WERI-Rb-1 (cell line): ENCODE measurements at places on chromosomes 2 and 18.

DNA sequence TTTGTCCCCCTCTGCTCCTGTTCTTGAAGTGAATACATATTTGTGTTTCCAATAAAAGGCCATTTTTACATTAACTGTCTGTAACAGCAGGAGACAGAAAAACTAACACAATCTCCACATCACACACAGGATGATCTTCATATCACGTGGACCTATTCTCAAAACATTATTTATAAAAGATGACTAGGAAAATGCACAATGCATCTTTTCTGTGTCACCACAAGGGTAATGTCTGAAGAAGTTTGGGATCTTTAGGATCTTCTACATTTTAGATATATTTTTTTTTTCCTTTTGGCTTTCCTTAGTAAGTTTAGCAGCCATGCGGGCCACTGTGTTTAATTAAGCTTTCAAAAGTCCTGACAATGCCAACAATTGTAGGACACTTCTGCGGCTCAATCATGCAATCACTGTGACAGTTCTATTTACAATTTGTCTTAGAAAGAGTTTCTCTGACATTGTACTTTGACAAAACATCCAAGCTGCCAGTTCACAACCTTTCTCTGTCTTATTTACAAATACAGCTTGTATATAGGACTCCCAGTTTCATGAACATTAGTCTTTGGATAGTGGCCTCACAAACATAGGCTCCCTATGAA, 12.3 kb downstream of the BCL11A start:
- DNase-seq: no peak

DNA sequence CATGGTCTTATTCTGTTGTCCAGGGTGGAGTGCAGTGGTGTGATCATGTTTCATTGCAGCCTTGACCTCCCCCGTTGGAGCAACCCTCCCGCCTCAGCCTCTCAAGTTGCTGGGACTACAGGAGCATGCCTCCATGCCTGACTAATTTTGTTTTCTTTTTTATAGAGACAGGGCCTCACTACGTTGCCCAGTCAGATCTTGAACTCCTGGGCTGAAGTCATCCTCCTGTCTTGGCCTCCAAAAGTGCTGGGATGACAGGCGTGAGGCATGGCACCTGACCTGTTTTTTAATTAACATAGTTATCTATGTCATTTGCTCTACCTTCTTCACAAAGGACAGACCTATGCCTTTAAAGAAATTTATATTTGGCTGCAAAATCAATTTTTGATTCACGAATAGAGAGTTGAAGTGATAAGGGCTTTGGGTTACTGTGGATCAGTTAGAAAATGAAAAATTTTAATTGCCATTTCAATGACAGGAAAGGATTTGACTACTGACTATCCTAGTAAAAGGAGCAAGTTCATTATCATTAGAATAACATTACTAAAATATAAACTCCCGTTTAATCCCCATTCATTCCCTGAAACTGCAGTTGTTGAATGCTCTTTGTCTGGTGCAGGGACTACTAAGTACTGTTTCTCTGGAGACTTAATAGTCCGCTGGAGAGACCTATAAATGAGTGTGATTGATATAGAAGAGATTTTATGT, 3.7 kb downstream of the RNF138 start:
- DNase-seq: no peak

- DNase-seq: no peak
These were observed 205.8 kb downstream of the INSIG2 start for GRCh38 chr2:118294063-118294462.

DNA sequence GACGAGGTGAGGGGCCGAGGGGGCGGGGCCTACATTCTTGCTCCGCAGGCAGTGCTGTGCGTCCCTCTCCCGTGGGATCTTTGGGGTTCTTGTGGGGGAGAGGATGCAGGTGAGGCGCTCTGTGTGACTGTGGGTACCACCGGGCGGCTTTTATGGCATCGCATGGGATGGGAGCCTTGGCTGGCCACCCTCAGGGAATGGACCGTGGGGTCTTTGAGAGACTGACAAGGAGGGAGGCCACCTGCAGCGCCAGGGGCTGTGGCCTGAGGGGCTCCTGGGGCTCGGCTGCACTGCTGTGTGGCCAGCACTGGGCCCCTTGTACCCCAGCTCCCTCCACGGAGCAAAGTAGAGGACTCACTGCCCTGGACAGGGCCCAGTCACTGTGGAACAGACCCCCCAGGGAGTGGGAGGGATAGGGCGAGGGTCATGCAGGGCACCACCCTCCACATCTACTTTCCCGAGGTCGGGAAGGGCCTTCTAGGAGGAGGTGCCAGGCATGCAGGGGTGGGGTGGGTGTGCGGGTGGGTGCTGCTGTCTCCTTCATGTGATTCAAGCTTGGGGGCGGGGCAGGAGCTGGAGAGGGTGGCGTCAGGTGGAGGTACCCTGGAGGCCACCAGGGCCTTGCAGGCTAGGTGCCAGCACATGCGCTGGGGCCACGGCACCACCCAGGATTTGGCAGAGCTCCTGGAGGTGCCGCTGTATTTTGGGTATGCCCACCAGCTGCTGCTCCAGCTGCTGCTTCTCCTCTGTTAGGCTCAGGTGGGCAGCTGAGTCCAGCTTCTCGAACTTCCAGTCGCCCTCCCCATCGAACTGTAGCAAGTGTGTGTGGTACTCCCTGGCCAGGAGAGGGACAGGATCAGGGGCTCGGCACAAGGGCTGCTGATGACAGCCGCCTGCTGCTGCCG, 1072.4 kb downstream of the RPIA start:
- no peak for DNase-seq

GRCh38 chr18:42922363-42922762, 193.1 kb downstream of the RIT2 start:
- DNase-seq: no peak

- DNase-seq: no peak
These were observed 31.1 kb downstream of the SERTAD2 start for GRCh38 chr2:64622443-64623241.

DNA sequence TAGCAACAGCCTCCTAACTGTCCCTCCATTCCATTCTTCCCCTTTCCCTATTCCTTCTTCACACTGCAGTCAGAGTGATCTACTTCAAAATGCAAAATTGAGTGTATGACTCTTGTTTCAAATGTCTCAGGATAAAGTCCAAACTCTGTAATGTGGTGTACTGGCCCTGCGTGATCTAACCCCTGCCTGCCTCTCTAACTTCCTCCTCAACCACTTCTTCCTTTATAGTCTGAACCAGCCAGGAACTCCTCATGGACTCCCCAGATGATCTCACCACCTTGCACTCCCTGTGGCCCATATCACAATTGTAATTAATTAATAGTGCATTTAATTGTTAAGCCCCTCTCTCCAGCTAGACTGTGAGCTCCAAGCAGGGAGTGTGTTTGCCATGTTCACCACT, 3.1 kb upstream of the B3GNT2 start:
- no peak for DNase-seq

GRCh38 chr2:163368655-163369054, 367.2 kb downstream of the FIGN start:
- no peak for DNase-seq

DNA sequence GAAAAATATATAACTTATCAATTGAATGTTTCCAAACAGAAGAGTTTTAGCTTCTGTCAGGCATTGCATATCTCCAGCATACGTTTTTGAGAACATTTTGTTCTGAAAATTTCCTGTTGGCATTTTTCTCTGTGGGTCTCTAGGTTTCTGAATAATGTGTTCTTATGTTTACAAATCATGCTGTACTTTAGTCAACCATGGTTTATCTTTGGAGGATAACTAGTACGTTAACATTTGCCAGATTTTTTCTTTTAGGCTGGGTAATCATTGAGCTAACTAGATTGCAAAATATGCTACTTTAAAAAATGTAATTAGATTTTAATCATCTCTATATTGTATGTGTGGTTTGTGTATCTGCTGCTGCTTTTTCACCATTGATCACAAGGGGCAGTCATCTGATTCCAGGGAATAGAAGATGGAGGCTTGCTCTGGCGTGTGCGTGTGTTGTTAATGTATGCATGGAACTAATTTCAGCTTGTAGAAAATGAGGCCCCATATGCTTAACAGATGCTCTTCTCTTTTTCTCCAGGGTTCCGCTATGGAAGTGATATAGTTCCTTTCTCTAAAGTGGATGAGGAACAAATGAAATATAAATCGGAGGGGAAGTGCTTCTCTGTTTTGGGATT, 21.3 kb downstream of the XRCC5 start:
- DNase-seq: no peak

- no peak for DNase-seq
These were observed 513.6 kb downstream of the STK39 start for GRCh38 chr2:167733747-167734146.

GRCh38 chr2:223797811-223798721, 39.3 kb downstream of the AP1S3 start:
- peak; percentile 19 for DNase-seq

- peak; percentile 67 for DNase-seq
These were observed 284.3 kb downstream of the CYP26B1 start for GRCh38 chr2:71863396-71863795.

GRCh38 chr18:34322365-34323289, 97.9 kb upstream of the NOL4 start:
- peak; percentile 62 for DNase-seq

- no peak for DNase-seq
These were observed 76.9 kb upstream of the AGAP1 start for GRCh38 chr2:235416858-235417499.

- DNase-seq: no peak
These were observed 22.7 kb downstream of the MPPE1 start for GRCh38 chr18:11885278-11885947.

DNA sequence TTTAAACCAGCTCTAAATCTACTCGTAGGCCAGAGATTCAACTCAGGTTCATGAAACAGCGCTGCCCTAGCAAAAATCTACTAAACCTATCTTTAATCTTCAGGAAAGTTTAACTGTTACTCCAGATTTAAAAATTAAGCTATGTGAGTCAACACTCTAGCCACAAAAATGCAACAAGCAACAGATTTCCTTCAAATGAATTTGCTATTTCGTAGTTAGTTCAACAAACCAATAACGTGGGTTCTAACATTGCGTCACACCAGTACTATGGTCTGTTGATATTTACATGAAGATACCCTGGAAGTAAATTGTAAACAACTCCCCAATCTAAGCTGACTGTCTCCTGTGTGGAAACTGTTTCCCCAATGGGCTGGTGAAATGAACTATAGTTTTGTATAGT, 71.2 kb downstream of the FIGN start:
- no peak for DNase-seq

DNA sequence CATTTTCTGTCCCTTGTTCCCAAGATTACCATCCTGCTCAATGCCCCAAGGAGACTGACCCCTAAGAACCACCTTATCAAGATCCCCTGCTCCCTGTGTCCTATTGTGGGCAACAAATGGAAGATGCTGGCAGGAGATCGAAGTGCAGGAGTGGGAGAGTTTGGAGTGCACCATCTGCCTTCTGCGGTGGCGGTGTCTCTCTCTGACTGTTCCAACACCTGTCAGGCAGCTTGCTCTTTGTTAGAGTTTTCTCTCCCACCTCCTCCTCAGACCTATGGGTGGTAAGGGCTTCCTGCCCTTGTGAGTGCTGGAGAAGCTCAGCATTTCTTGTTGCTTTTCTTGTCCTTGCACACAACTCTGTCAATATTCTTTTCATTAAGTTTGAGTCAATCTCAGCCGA, 64.1 kb upstream of the SPHKAP start:
- no peak for DNase-seq

DNA sequence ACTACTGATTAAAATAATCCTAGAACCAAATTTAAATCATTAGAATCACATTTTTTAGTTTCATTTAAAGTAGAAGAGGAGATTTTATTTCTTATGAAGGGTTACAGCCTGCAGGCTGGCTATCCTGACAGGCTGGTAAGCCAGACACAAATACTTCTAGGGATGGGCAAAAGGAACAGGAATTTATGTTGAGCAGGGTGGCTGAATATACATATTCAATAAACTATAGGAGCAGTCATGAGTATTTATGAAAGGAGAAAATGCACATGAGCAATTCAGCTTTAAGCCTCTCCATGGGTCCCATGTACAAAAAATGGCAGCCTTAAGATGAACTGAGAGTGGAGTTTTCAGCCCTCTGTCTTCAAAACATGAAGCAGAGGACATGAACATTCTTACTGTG, 182.4 kb downstream of the CTNNA2 start:
- no peak for DNase-seq

GRCh38 chr2:220154304-220154703, 526.9 kb downstream of the SLC4A3 start:
- no peak for DNase-seq

DNA sequence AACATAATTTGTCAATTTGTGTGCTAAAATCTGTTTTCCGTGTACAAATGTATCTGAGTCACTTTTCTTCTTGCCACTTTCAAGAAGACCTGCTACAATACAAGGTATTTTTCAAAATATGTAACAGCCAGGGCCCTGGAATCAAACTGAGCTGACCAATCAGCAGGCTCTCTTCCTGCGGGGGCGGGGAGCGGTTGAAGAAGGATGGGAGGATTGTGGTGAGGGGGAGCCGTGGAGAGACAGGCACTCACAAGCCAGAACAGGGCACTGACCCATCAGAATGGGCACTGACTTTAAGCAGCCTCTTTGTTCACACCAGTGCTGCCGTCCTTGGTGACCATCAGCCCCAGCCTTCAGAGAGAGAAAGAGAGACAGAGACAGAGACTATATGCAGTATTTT, 40.6 kb upstream of the CCNYL1 start:
- no peak for DNase-seq

DNA sequence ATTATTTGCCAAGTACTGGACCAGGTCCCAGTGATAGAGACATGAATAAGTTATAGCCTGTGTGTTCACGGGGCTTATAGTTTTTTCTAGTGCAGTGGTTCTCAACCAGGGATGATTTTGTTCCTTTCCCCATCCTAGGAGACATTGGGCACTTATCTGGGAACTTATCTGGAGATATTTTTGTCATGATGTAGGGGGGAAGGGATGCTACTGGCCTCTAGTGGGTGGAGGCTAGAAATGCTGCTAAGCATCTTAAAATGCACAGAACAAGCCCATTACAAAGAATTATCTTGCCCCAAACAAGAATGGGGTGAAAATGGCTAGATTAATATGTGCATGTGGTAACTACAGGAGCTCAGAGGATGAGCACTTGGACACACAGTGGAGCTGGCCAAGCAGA, 75.2 kb downstream of the KLHL29 start:
- DNase-seq: no peak

DNA sequence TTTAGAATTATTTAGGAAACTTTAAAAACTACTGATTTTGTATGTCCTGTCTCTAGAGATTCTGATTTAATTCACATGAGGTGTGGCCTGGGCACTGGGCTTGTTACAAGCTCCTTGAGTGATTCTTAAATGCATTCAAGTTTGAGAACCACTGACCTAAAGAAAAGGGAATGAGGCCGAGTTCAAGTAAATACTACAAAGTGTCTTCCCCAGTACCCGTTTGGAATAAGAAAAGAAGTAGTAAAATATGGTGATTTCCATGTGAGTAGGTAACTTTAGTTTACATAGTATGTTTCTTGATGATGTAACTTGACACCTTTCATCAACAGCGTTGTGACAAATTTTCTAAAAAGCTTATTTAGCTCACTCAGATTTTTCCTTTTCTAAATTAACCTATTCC, 1022.9 kb upstream of the NRXN1 start:
- DNase-seq: no peak

DNA sequence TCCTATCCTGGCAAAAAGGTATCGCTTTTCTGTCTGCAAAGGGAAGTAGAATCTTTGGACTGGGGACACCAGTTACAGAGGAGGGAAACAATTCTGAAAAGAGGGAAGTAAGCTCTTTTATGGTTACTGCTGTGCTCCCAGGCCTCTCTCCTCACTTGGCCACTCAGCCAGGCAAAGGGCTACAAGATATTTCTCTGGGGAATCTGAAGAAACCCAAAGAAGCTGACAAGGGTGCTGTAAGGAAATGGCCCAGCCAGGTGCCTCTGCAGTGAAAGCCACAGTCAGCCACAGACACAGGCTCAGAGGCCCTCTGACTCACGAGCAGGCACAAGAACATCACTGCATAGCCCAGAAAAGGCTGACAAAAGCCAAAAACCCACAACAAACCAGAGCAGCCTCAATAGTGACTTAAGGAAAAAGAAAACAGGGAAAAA, 5.8 kb downstream of the HDLBP start:
- DNase-seq: no peak
